ENCODE measurements at places on chromosomes 5 and 9.
A peak's percentile ranks its signal among the peaks of the same experiment; 100 is the strongest.

DNA sequence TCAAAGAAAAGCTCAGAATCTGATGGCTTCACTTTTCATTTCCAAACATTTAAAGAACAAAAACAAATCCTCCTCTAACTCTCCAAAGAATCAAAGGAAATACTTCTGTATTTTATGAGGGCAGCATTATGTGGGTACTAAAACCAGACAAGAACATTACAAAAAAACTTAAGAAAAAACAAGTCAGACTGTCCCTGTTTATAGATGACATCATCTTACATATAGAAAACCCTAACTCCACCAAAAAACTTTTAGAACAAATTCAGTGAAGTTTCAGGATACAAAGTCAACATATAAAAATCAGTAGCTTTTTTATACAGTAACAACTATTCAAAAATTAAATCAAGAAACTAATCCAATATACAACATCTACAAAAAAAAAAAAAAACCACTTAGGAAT lies 136.2 kb downstream of the PJA2 start:
- DNase-seq = no peak

GRCh38 chr5:106292654-106293053 lies 1378.1 kb downstream of the EFNA5 start:
- no peak for DNase-seq

GRCh38 chr5:157063776-157064430 lies 5.0 kb upstream of the HAVCR1 start:
- no peak for DNase-seq

DNA sequence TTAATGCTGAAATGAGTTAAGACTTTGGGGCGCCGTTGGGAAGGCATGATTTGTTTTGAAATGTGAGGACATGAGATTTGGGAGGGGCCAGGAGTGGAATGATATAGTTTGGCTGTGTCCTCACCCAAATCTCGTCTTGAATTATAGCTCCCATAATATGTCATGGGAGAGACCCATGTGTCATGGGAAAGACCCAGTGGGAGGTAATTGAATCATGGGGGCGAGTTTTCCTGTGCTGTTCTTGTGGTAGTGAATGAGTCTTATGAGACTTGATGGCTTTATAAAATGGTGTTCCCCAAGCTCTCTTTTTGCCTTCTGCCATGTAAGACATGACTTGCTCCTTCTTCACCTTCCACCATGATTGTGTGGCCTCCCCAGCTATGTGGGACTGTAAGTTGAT lies 5.1 kb downstream of the SLC25A48 start:
- DNase-seq = no peak

GRCh38 chr5:143297756-143298155 lies 105.7 kb downstream of the NR3C1 start:
- DNase-seq = no peak

- no peak for DNase-seq
These were observed 222.0 kb upstream of the TRIM32 start for GRCh38 chr9:116464987-116465571.

GRCh38 chr9:86078731-86079130 lies 20.6 kb downstream of the GOLM1 start:
- no peak for DNase-seq

GRCh38 chr9:129826344-129826743 lies 2.4 kb upstream of the TOR1A start:
- no peak for DNase-seq

DNA sequence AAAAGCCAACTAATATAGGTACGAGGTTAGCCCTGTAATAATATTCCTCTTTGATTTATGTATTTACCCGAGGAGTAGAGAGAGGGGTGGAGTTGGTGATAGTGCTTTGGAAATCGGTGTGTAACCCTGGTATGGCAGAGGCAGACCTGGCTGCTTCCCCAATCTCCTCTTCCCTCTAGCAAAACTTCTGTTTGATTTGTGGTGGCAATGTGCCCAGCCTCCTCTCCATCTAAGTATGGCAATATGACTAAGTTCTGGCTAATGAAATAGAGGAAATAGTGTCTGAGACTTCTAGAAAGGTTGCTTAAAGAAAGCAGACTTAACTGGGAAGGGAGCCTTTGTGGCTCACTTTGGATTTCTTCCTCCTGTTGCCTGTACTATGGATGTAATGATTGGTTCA lies 491.1 kb downstream of the ENC1 start:
- peak; percentile 67 for DNase-seq

GRCh38 chr9:137298401-137299202 lies 3.5 kb downstream of the NRARP start:
- DNase-seq = no peak

GRCh38 chr5:157545610-157546310 lies 29.8 kb downstream of the ADAM19 start:
- DNase-seq = no peak

DNA sequence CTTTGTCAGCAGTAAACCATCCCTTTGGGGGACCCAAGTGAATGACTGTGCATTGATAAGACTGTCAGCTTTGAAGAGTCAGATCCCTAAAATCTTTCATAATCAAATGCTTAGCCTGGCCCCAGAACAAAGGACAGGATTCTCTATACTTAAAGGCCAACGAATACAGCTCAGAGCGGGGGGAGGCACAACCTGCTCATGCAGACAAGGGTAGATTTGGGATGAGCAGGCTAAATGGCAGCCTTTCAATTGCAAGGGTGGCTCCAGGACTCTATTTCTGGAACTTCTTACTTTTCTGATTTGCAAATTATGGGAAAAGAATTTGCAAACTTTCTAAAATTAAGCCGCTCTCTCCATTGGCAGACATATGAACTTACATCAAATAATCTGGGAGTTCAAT lies 66.4 kb downstream of the ELL2 start:
- no peak for DNase-seq

GRCh38 chr9:89896806-89897340 lies 292.1 kb downstream of the GADD45G start:
- DNase-seq = no peak

GRCh38 chr5:123150089-123150488 lies 61.0 kb downstream of the PRDM6 start:
- no peak for DNase-seq

GRCh38 chr5:180399401-180400215 lies 46.5 kb upstream of the GFPT2 start:
- peak; percentile 11 for DNase-seq

DNA sequence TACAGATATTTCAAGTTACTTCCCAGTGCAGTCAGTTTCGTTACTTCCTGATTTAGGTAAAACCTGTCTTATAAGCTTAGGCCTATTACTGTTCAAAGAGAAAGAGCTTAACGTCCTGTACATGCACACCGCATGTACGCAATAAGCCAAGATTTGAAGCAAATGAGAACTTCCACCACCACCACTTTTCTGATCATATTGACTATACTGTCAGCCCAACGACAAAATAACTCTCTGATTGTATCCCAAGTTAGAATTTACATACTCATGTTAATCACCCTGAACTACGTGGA lies 5.1 kb downstream of the NFIB start:
- no peak for DNase-seq

DNA sequence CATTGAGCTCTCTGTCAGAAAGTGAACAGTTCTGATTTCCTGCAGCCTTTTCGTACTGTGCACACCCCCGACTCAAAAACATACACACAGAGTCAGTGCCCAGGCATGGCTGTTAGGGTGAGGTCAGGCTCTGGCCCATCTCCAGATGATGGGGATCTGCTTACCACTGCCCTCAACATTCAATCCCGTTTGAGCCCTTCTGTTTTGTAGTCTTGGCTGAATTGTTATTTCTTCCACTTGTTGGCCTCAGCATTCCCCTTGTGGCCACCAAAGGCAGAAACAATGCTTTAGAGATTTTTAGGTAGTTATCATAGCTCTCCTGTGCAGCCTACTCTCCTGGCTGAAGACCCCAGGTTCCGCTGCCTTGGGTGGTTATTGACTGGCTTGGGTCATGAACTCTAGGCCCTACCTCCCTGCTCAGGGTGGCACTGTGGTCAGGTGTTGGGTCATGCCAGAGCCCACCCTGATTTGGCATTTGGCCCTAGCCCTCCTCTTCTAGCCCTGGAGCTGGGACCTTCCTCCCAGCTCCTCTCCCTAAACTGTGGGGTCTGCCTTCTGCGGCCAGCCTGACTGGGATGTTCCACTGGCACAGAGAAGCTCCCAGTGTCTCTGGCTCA lies 7.8 kb upstream of the MYOZ3 start:
- peak; percentile 46 for DNase-seq

DNA sequence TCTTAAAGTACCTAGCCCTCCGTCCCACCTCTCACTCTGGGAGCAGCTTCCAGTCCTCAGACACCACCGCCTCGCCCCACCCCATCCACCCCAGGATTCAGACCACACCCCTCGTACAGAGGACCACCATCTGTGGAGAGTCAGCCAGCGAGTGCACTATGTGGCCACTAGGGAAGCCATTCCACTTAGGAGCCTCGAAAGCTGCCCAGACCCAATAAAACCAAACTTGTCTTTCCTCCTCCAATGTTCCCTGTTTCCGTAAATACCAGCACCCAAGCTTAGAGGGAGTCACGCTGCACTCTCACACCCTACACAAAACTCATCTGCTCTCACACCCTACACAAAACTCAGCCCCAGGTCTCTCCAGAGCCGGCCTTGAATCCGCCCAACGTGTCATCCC lies 1.9 kb downstream of the GCNT4 start:
- peak; percentile 16 for DNase-seq

- no peak for DNase-seq
These were observed 10.3 kb downstream of the FXN start for GRCh38 chr9:69045821-69046220.

- DNase-seq = no peak
These were observed 9.5 kb downstream of the IRX2 start for GRCh38 chr5:2741956-2742355.

GRCh38 chr5:79503794-79504495 lies 10.0 kb downstream of the HOMER1 start:
- no peak for DNase-seq

DNA sequence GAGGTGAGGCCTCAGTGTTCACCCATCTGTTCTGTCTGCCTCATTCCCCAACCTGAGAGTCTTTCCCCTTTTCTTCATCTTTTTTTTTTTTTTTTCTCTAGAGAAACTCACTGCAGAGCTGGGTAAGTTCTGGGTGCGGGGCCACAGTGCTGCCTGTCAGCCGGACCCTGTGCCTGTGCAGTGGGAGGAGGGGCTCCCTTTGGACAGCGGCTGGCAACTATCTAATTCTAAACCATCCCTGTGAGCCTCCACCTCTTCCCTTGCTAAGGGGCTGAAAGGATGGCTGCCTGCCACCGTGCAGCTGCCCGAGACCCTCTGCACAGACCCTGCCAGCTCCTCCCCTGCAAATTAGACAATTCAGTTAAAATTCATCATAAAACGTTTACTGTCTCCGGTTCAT lies 14.1 kb downstream of the BTNL9 start:
- DNase-seq = no peak

DNA sequence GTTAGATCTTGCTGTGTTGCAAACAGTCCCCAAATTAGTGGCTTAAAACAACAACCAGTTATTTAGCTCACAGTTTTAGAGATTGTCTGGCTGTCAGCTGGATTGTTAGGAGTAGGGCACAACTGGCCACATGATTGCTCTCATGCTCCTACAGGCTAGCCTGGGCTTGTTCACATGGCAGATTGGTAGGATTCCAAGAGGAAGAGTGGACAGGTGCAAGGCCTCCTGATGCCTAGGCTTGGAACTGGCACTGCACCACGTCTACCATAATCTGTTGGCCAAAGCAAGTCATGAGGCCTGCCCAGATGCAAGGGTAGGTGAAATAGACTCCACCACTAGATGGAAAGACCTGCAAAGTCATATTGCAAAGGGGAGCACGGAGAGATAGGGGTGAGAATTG lies 76.4 kb downstream of the ACER2 start:
- no peak for DNase-seq

GRCh38 chr5:58746321-58746720 lies 163.4 kb downstream of the RAB3C start:
- no peak for DNase-seq

DNA sequence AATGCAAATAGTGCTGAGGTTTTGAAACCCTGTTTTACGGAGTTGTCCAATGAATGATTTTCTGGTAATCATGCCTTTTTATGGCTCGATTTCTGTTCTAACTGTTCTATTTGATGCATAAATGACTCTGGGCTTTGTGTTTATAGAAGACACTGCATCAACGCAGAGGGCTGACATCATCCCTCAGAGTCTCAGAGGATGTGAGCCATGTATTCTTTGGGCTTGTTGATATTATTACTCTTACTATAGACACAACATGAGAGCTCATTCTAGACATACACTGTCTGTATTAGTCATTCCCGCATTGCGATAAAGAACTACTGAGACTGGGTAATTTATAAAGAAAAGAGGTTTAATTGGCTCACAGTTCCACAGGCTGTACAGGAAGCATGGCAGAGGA lies 31.6 kb downstream of the CDH6 start:
- DNase-seq = no peak

GRCh38 chr5:113608113-113608596 lies 94.7 kb downstream of the YTHDC2 start:
- peak; percentile 13 for DNase-seq

- DNase-seq = no peak
These were observed 712.1 kb downstream of the CDH9 start for GRCh38 chr5:26326153-26326759.

DNA sequence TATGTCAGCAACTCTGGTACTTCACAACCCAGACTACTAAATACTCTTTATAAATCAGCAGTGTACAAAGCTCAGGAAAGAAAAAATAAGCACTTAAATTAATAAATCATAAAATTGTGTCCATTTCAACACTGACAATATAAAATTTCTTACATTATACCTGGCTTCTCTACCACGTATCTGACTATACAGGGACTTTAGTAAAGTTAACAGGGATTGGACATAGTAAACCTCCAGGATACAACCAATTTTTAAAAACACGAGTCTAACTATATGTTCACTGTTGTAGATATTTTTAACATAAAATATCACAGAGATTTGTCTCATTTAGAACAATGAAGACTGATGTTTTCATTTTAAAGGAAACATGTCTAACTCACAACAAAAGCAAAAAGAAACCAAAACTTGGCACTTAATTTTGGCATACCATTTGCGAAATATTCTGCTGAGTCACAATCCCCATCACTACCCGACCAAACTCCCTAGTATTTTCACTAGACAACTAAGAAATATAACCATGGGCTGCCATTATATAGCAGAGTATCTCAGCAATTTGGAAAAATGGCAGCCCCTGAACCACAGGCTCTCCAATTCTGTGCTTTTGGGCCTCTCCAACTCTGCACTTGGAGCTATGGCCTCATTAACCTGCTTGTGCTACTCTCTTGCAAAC lies 14.4 kb downstream of the FAM169A start:
- peak; percentile 79 for DNase-seq

- no peak for DNase-seq
These were observed 15.4 kb downstream of the ZDHHC21 start for GRCh38 chr9:14677872-14678271.

Measured in AG20443 (cell line).